ENCODE measurements at places on chromosomes 11 and 22.

DNA sequence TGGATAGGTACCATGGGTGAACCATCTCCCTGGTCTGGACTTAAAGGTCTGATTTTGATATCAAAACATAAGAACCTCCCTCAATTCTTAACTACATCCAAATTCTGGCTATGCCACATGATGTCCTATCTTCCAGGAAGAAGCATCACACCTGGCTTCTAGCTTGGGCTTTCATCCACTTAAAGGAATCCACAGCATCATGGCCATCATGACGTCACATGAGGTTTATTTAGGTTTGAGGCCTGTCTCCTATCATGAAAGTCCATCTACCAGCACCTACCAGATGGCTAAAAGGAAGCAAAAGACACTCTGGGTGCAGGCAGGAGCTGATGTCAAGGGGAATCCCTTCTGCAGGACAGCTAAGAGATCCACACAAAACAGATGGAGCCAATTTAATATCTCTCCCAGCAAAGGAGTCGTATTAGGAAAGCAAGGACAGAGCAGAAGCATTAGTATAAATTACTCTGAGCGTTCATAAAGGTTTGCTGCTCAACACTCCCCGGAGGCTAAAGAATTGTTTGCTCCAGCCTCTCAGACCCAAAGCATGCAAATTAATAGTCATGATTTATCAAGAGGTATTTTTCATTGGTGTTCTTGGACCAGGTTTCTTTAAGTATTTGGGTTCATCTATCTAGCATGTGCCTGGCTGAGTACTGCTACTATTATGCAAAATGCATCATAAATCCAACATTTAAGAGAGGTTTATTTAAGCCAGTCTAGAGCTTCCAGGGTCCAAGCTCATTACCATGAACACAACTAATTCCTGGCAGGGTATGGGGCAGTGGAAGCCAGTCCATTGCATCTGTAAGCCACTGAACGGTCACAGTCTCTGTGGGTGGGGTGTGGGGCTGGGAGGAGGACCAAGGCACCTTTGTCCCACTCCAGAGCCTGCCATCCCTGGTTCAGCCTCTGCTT lies 47.2 kb downstream of the GALNT18 start:
- DNase-seq = no peak

- DNase-seq = no peak
Observed at GRCh38 chr11:26777372-26777808, 55.5 kb upstream of the SLC5A12 start.

DNA sequence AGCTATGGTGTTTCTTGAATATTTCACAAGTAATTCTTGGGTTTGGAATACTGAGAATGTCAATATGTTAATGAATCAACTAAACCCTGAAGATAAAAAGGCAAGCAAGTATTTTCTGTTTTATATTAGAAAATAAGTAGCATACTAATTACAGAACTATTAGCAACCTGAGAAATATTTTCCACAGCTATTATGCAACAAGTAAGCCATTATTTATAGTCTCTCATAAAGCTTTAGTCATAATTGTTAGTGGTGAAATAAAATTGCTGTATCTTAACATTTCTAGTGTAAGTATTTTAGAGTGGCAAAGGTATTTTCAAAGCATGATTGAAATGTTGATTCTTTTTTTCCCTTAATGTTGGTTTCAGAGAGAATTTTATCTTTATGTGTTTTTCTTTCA lies 53.3 kb downstream of the FAR1 start:
- no peak for DNase-seq

GRCh38 chr22:23530106-23530505 lies 50.0 kb downstream of the IGLL1 start:
- DNase-seq = no peak
